ENCODE measurements at places on chromosomes 1 and 21.

DNA sequence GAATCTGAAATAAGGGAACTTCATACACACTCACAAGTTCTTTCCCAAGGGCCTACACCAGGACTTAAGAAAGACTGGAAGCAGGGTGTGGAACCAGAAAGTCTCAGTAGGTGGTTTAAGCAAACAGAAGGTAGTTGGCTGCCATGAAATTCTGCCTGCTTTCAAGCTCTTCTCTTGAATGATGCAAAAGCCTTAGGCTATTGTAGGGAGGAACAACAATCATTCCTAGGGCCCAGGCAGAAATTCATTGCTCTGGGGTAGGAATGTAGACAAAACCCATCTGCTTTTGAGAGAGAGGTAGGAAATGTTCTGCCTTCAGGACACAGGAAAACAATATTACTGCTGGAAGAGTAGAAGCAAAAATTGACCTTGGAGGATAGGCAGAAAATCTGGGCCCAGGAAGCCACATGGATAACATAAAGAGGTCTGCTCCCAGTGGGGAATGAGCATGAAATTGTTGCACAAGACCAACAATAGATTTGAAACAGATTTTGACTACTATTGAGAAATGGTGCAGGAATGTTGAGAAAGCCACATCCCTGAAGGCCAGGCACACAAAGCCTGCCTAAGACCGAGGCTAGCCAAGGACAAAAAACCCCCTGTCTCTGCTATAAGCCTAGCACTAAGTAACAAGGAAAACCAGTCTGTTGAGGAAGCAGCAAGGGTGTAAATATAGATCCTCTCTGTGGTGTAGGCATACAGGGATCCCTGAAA is 22.7 kb upstream of the SFT2D2 start:
- peak; percentile 98 for DNase-seq

DNA sequence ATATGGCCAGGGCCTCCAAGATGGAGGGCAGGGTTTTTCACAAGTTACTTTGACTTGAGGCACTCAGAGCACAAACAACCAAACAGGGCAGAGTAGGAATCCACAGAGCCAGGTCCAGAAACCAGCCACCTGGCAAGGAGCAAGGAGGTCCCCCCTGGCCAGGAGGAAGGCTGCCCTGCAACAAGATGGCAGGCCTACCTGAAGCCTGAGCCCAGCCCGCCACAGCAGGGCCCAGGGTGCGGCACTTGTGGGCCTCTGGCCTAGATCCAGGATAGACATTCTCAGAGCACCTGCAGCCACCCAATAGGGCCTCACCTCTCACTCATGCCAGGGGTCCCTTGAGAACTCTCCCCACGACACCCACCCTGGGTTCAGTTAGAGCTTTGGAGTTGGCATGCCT is 11.5 kb downstream of the SH3BGRL3 start:
- no peak for DNase-seq

- DNase-seq, result no peak
Measured at GRCh38 chr1:16717336-16718098, 22.8 kb upstream of the RNU1-4 start.

GRCh38 chr1:28309702-28310101 is 19.1 kb upstream of the MED18 start:
- no peak for DNase-seq

- DNase-seq, result no peak
Measured at GRCh38 chr1:230259621-230260020, 166.5 kb downstream of the PGBD5 start.

DNA sequence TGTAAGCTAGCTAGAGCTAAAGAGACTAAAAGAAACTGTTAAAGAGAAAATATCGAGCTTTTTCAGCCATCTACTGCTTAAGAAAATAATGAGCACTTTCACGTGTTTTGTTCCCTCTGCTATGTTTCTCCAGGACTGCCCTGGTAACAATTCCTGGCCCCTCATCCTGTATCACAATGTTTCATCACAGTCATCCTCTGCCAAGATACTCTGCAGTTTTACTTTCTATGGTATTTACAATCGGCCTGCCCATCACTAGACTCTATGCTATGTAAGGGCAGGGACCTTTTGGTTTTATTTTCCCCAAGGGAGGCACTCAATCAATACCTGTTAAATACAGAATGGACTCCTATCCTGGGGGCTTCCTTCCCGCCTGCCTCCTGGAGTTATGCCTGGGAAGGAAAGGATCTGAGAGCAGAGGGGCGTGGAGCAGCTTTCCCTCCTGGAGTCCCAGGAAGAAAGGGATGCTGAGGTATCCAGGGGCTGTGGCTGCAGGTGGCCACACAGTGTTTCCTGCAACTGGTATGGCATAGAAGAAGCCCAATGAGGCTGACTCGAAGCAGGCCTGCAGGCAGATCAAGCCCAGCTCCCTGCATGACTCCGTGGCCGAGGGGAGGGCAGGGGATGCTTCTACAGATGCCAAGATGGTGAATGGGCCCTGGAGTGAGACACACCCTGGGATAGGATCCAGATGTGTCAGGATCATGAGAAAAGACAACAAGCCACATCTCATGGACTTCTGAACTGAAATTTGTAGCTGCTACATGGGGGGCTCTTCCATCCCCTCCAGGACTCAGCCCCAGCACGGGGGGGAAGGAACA is 52.9 kb downstream of the MATN1 start:
- peak; percentile 63 for DNase-seq

DNA sequence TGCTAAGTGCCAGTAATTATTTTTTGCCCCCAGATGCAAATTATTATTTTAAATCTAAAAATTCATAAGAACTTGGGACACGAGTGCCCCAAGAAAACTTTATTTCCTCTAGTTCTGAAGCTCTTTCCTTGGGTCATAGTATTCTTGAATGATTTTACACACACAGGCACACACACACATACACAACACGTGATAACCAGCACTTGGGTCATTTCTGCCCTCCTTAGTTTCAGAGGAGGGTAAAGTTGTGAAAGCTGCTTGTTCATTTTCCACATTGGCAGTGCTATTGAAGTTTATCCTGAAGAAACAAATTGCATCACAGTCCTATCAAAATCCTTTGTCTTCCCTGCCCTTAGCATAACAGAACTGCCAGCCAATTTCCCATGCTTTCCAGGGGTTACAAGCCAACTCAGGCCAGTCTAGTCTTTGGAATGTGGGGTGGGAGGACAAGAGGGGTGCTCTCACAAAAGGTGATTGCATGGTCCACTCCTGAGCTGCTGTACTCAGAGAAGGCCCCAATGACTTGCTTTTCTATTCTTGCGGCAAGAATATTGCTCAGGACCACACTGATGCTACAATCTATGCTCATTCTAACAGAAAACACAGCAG is 98.5 kb upstream of the POGK start:
- DNase-seq, result no peak

DNA sequence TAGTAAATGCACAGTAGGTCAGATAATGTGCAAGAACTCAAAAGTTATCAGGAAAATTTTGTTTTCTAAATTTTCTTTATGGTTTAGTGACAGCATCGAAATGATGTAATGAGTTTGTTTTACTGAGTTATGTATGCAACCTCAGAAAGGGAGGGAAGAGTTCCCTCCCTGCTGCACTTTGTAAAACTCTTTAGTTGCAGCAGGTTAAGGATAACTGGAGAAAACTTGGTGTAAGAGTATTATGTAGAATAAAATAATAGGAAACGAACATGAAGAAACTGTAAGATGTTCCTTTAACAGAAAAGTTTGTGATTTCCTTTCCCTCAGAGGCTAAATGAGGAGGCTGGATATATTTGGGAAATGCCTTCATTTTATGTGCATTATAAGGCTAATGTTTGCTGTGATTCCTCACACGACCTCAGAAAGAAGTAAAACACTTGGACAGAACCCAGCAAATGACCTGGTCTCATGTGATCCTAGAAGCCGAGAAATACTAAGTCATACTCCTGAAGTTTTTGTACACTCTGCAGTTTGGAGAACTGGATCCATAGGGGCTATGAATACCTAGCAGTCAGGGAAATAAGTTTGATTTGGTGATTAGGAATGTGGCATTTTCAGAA is 35.4 kb downstream of the ADGRL2 start:
- DNase-seq, result no peak

DNA sequence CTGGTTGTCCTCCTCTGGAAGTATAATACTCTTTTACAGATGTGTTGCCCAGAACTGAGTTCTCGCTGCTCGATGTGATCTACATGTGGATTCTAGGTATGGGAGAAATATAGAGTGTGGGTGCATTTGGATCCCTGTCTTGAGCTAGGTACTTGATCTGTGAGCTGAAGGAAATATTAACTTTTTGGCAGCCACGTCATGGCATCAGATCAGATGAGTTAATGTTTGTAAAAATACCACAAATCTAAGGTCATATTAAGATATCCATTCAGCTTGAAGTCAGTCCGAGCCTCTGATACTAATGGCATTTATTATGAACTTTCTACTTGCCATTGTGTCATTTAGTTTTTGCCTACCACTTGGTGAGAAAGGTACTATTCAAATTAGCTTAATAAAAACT is 24.6 kb downstream of the MAPKAPK2 start:
- no peak for DNase-seq

DNA sequence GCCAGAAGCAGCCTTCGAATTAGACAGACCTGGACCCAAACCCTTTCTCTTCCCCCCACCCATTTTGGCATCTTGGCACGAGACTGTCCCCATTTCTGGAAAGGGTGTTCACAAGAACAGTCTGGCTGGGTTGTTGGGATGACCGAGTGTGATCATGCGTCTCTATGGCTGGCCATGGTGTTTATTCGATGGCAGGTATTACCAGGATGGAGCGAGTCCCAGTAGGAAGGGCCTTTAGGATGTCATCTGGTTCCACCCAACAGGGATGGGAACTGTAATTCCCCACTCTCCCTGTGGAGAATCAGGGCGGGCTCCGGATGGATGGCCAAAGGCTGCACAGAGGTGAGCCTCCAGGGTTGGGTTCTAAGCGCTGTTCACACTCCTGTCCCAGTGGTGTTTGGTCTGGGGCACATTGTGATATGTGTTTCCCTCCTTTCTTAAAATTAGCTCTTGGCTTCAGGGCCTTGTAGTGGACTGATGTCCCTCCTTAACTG is 33.4 kb upstream of the ATP5PO start:
- DNase-seq, result no peak

- DNase-seq, result no peak
Measured at GRCh38 chr1:231855926-231856325, 229.3 kb downstream of the DISC1 start.

DNA sequence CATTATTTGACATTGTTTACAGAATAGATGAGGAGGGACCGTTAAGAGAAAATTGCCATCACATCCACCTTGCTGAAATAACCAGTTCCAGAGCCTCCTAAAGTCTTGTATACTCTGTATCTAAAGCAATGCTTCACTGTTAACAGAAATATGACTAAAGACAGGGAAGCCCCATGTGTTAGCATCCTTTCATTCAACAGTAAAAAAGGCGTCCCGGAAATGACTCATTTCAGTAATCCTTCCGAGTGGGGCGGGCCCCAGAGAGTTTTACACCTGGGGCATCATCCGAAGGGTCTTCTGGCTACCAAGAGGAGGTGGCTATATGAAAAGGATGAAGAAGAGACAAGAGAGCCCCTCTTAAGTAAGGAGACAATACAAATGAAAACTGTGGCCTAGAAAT is 227.2 kb downstream of the SLC45A1 start:
- no peak for DNase-seq

GRCh38 chr1:228799924-228800323 is 64.6 kb downstream of the RHOU start:
- DNase-seq, result no peak

DNA sequence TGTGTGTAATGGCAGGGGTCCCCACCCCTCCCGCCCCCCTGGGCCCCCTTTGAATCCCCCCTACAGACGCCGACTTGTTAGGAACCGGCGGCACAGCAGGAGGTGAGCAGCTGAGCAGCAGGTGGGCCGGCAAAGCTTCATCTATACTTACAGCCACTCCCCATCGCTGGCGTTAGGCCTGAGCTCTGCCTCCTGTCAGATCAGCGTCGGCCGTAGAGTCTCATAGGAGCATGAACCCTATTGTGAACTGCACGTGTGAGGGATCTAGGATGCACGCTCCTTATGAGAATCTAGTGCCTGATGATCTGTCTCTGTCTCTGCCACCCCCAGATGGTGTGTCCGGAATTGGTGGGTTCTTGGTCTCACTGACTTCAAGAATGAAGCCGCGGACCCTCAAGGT is 14.9 kb upstream of the VPS26C start:
- peak; percentile 4 for DNase-seq

DNA sequence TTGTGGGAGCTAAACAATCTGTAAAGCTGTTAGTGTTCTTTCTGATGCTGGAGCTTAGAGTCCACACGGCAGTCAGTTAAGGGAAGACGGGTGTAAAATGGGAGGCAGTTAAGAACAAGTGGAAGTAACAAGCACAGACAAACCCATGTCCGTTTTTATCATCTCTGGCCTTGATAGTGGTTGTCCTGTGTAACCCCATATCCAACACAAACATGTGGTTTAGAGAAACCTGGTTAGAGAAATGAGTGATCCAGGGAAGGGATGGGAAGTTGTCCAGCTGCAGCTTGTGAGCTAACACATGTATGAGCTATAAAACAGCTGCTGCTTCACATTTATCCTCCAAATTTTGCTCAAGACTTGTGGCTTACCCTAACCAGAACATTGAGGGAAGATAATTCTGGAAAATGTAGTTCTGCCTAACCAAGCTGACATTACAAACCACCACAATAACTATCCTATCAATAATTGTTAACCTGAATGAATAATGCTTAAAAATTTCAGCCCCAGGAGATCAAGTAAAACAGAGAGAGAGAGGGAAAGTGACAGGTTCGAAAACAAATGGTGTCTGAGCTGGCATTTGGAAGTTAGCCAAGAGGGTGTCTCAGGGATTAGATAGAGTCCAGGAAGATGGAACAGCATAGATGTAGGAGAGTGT is 10.6 kb upstream of the C1orf162 start:
- DNase-seq, result peak; percentile 62

DNA sequence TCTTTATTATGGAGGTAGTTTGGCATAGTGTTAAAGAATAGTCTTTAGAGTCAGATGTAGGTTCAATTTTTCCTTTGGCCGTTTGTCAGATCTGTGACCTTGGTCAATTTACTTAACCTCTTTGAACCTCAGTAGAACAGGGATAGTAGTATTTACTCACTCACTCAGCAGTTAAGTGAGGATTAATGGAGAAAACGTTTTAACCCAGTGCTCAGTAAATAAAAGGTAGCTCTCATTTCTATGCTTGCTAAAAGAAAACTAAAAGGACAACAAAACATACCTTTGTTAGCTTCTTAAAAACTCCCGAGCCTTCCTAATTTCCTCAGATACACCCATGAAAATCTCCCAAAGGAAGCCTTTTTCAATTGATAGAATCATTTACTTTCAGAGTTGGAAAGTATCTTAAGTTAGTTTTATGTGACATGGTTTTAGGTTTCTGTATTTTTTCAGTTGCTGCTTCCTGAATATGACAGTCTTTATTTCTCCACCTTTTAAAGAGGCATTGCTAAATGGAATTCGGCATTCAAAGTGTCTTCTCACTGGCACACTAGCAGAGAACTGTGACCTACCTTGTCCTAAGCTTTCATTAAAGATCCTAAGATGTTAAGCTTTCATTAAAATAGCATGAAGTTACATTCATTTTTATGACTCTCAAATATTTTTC is 7.8 kb downstream of the ABCD3 start:
- no peak for DNase-seq

- peak; percentile 97 for DNase-seq
Measured at GRCh38 chr1:10074059-10074851, 41.5 kb downstream of the UBE4B start.

Measured in fibroblast of upper back skin (primary cell).